NAMALWA (cell line): ENCODE measurements at places on chromosomes 5 and 9.

DNA sequence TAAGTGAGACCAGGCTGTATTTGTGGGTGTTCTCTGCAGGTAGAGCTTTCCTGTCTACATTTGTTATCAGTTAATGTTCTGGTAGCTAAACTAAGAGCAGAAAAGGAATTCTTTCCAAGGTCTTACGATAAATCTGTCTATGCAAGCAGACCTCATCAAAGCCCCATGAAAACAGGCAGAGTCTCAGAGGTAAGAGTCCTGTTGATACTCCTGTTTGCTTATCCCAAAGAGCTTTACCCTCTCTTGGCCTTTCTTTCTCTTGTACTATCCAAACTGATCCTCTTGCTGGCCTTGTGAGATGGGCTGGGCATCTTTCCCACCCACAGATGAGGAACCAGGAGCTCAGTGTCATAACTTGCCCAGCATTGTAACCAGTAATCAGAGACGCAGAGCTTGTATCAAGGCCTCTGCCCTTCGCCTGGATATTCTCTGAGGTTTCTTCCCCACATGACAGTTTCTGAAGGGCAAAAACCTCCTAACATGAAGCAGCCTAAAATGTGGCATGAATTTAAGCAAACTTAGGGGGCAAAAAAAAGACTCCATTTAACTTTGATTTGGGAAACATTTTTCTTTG, 33.5 kb downstream of the PRKACG start:
- DNase-seq: no peak

DNA sequence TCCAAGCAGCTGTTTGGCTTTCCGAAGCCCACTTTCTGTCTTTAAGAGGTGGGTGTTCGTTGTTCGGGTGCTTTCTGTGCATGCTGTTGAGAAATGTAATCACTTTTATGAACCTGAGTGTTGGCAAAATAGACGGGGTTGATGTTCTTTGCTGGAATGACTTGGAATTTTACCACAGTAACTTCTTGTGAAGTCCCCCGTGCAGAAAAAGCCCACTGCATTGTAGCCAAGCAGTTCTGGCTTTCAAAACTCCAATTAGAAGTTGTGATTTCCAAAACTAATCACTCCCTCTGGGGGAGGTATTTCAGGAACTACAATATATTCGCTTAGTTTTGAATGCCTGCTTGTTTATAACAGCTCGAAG, 111.1 kb downstream of the PAM start:
- DNase-seq: no peak

DNA sequence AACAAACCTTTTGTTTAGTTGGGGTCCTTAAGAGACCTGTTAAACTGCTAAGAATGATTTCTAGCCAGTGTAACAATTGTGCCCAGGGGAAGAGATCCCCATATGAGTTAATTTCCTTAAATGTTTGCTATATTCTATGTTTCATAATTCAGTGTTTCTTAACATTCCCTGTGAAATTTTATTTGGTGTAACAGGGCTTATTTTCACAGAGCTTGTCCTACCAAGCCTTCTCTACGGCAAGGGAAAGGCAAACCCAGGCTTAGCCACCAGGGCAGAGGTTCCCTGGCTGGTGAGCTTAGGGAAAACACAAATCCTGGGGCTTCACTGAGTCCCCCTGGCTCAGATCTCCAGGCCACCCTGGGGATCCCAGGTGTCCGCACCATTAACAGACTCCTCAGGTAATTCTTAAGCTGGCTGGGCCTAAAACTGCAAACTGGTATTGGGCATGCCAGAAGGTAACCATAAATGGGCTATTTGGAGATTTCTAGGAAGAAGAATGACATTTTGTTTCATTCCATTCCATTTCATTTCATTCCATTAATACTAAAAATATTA, 17.0 kb upstream of the LCP2 start:
- DNase-seq: no peak

GRCh38 chr5:158563760-158564390, 535.8 kb downstream of the EBF1 start:
- peak; percentile 55 for DNase-seq

GRCh38 chr5:13248253-13248652, 696.2 kb downstream of the DNAH5 start:
- no peak for DNase-seq

DNA sequence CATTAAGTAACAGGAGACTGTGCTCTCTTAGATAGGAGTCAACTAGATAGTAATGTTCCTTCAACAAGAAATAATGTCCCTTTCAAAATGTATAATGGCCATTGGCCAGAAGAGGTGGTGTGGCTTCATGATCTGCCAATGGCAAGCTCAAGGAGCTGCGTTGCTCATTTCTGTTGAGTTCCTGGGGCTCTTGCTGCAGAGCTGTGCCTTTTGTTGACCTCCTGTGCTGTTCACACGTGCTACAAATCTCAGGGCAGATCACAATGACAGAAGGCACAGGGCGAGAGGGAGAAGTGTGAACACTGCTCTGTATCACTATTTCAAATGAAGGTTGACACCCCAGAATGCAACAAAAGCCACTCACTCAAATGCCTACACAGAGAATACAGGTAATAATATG, 16.0 kb upstream of the TBC1D2 start:
- DNase-seq: no peak

DNA sequence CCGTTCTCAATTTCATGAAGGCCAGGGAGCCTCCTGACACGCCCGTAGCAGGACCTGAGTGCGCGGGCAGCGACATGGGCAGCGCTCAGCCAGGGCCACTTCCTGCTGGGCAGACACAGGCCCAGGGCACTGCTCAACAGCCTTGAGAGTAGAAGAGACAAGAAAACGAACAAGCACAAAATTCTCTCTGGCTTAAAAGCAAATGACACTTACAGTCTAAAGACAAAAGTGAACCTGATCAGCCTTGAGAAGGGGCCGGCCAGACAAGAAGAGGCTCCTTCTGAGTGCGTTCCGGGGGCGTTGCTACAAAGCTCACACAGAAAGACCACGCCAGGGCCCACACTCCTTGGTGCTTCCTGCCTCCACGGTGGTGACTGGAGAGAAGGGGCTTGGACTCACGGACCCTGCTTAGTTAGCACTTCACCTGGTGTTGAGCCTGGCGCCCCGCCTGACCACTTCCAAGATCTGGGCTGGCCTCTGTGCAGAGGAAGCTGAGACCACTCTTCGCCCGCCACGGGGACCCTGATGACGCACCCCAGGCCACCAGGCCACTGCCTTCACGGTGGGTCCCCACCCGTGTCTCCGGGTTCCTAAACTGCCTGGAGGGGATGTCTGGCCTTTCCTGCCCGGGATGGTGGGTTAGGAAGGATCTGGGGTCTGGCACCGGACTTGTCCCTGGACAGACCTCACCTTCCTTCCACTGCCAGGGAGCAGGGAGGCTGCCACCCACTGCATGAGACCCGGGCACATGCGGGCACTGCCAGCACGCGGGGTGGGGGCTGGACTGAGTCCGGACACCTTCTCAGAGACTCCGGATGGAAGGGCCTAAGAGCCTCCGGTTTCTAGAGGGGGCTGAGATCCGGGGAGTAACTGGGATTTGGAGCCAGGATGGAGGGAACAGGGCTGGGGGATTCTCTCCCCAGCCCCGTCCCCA, 1.3 kb downstream of the SLC12A7 start:
- peak; percentile 58 for DNase-seq

DNA sequence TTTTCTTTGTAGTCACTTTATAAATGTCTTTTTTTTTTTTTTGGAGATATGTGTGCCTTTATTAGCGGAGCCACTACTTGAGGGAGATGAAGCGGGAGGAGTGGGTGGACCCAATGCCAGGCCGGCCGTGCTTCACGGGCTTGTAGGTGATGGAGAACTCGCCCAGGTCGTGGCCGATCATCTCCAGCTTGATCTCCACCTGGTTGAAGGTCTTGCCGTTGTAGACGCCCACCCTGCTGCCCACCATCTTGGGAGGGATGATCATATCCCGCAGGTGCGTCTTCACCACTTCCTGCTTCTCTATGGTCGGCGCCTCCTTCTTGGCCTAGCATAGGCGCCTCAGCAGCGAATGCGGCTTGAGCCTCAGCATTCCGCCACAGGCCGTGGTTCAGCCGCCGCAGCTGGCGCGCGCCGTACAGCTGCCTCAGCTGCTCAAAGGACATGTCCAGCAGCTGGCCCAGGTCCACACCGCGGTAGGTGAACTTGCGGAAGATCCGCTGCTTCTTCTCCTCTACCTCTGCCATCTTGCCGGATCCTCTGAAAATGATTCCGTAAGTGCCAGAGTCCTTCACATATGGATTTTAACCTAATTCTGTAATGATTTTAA, 1095.6 kb downstream of the MAT2B start:
- no peak for DNase-seq

DNA sequence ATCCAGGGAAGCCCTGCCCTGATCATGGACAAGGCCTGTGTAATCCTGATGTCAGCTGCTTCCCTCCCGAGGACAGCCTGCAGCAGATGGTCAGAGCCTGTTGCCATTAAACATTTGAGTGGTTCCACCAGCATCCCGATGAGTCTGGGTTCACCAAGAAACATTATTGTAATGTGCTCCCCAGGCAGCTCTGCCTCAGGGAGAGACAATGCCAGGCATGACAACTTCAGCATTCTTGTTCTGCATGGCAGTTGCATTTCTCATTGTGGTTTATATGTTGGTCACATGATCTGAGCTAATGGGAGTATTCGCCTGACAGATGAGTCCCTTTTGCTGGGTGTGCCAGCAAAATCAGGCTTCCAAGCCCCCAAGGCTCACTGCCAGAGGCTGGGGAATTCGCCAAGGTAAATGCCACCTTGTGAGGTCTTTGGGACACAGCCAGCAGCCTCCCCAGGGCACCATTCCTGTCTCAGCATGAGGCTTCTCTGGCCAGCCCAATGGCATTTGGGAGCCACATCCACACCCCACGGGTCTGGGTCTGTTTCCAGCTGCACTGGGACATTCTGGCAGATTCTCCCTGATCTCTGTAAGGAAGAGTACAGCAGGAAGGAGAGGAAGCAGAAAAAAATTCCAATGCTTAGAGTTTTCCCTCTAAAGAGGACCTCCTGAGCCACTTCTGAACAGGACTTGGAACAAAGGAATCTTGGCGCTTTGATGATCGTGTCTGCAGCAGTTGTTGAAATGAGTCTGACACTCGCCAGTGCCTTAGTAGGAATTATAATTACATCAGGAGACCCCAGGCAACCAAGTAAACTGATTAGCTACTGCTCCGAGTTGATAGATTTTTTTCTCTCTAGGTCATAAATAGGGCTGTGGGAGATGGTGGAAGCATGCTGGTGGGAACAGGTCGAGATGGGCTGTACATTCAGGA, 18.7 kb downstream of the KCNIP1 start:
- DNase-seq: no peak

- DNase-seq: no peak
Observed at GRCh38 chr5:164650427-164650826, 1145.0 kb downstream of the MAT2B start.

DNA sequence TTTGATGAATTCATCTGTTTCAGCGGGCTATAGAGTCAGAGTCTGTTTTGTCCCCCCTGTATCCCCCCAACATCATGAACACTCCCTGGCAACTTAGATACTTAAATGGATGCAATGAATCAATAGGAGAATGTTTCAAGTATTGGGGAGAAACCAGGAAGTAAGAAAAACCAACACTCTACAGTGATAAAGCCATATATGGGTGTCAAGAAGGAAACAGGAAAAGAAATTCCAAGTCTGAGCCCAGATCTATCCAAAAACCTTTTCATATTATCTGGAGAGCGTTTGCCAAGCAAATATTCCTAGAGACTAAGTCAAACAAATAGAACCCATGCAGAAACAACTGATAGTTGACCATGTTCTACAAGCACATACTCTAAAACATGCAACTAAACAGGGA, 2.3 kb upstream of the GNAQ start:
- no peak for DNase-seq

DNA sequence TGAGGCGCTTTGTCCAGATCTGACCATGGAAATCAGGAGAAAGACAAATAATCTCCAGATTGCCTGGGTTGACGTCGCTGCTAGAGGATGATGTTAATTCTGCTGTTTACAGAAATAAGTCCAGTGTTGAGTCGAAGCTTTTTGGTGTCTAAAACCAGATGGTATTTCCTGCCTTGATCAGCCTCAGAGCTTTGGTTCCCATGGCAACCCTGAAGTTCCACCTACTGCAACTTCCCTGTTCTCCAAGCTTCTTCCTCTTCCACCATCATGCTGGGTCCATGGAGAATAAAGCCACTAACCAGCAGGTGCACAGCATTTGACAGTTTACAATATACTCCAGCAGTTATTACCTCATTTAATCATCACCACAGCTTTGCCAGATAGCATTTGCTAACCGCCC, 18.0 kb upstream of the GABBR2 start:
- peak; percentile 55 for DNase-seq

DNA sequence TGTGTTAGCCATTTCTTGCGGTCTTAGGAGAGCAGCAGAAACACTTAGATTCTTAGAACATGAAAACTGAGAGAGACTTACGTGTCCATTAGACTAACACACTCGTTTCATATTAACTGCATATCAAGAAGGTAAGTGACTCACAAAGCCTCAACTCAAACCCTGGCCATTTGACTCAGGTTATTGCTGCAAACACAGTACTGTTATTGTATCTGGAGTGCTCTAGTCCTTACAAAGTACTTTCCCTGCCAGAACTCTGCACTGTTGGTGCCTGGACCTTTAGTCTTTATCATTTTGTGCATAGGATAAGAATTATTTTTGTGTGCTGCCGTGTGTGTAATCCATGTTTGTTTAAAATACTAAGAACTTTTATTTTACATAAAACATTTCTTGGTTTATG, 155.7 kb downstream of the FBXL7 start:
- DNase-seq: no peak

DNA sequence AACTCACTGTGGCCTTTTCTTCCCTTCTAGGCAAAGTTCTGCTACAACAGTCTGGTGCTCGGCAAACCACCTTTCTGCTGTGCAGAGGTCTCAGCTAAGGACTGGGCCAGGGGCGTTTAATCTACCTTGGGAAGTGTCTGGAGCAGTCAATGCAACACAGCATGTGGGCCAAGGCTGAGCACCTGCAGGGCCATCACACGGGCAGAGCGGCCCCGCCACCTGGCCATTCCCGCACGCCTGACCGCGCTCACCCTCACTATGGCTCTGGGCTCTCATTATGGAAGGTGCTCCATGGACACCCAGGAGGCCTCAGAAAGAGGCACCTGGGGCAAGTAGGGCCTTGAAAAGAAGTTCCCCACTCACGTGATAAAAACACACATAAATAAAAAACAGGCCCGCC, 65.7 kb upstream of the TBC1D9B start:
- DNase-seq: no peak

GRCh38 chr9:5843794-5844471, 11.0 kb upstream of the ERMP1 start:
- DNase-seq: no peak

DNA sequence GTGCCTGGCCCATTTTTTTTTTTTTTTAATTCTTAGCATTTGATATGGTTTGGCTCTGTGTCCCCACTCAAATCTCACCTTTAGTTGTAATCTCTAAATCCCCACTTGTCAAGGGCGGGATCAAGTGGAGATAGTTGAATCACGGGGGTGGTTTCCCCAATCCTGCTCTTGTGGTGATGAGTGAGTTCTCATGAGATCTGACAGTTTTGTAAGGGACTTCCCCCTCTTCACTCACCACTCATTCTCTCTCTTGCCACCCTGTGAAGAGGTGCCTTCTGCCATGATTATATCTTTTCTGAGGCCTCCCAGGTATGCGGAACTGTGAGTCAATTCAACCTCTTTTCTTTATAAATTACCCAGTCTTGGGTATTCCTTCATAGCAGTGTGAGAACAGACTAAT, 27.2 kb downstream of the NDUFAF2 start:
- no peak for DNase-seq

- DNase-seq: no peak
Observed at GRCh38 chr5:151682751-151683331, 3.9 kb downstream of the SPARC start.

GRCh38 chr5:402615-403359, 40.2 kb upstream of the EXOC3 start:
- no peak for DNase-seq
